ENCODE measurements at places on chromosomes 11 and 22.

- DNase-seq = peak; percentile 44
Measured at GRCh38 chr11:10878408-10879214, 20.8 kb upstream of the ZBED5 start.

GRCh38 chr11:65321828-65322485 lies 7.3 kb downstream of the CDC42EP2 start:
- no peak for DNase-seq

DNA sequence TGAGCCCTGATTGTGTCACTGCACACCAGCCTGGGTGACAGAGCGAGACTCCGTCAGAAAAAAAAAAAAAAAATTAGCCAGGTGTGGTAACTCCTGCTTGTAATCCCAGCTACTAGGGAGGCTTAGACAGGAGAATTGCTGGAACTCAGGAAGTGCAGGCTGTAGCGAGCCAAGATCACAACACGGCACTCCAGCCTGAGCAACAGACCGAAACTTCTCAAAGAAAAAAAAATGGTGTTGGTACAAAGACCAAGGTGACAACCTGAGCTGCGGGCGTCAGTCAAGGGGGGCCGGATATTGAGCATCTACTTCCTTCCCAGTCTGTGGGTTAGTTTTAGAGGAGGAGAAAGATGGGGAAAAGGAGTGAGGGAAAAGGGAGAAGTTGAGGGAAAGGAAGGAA lies 48.5 kb upstream of the HSPA8 start:
- no peak for DNase-seq

DNA sequence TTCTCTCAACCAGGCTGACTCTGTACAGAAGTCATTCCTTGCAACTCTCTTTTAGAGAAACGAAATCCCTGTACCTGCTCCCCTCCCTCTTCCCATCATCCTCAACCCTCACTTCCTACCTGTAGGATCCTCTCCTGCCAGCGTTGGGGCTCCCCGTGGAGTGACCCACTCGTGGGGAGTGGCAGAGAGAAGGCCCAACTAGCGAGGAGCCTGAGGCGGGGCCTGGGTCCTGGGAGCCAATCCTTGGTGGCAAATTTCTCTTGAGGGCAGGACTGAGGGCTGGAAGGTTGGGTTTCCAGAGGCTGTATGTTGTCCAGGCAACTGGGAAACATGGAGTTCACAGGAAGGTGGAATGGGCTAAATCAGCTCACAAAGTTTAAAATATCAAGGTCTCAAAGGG lies 10.4 kb downstream of the NHERF4 start:
- peak; percentile 29 for DNase-seq

DNA sequence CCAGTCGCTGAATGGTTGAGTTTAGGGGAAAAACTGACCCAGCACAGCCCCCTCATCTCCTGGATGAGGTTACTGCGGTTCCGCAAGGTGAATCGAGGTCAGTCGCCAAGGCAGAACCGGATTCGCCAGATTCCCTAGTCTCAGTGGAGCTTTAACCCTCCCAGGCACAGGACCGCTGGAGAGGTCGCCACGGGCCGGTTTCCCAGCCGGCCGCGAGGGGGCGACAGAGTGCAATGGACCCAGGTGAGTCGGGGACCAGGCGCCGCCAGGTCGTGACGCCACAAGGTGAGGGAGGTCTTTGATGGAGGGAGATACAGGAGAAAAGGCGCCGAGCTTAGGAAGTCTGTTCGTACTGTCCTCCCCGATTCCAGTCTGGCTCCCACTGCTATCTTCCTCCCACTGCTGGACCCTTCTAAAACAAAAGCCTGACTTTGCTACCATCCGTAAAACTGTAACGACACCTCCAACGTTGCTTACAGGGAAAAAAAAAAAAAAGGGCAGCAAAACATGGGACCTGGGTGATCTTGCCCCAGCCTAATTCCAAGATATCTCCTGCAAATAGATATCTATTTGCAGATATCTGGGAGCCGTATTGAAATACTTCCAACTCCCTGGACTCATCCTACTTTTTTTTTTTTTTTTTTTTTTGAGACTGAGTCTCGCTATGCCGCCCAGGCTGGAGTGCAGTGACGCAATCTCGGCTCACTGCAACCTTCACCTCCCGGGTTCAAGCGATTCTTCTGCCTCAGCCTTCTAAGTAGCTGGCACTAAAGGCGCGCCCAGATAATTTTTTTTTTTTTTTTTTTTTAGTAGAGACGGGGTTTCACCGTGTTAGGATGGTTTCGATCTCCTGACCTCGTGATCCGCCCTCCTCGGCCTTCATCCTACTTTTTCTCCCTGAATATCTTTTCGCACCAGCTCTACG lies 1.4 kb upstream of the GGA1 start:
- DNase-seq = peak; percentile 92
